IMR-90 (cell line): ENCODE measurements at places on chromosomes 5 and 9. TPM values are rescaled to one million over a fixed set of nuclear protein-coding genes. Genes with fewer than 3 reads are reported as not detected.
A peak's percentile ranks its signal among the peaks of the same experiment; 100 is the strongest.

GRCh38 chr9:88221105-88221504 lies 82.8 kb upstream of the SPATA31C2 start:
- H3K4me3 ChIP-seq, result no peak overlapping the region
- H3K27me3 ChIP-seq, result no peaks in the 10 kb centered on the region
- no peak overlapping the region for H3K27ac ChIP-seq
- no peak for DNase-seq
- H3K36me3 ChIP-seq, result no peaks in the 10 kb centered on the region

C5orf52 gene
- total RNA-seq, result not detected in 2 replicates

- peaks cover 3% of the 10 kb centered on the region for H3K4me1 ChIP-seq
- DNase-seq, result no peak
- no peaks in the 10 kb centered on the region for H3K27me3 ChIP-seq
Measured at GRCh38 chr9:111668026-111668573, 6.7 kb downstream of the GNG10 start.

EGFL7 gene
- total RNA-seq, result 1.4 and 2.2 TPM in 2 replicates

DNA sequence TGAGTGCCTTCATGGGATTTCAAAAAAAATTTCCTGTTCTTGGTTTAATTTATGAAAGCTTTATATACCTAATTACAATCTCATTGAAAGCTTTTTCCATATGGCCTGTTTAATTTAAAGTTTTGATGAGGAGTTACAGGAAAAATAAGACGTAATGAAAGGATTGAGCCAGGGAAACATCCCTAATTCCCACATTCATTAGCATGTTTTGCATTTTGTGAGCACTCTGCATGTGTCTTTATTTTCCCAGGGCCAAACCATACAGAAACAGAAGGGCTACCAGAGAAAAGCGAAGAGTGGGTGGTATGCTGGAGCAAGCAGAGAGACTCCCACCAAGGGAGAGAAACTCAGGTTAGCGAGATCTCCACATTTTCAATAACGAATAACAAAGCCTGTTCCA lies 20.3 kb upstream of the LECT2 start:
- DNase-seq, result no peak
- H3K4me1 ChIP-seq, result peaks cover 5% of the 10 kb centered on the region
- no peak overlapping the region for H3K4me3 ChIP-seq
- H3K27ac ChIP-seq, result no peak overlapping the region
- H3K36me3 ChIP-seq, result no peaks in the 10 kb centered on the region

GRCh38 chr9:16207161-16207560 lies 654.3 kb downstream of the CCDC171 start:
- peaks cover 15% of the 10 kb centered on the region for H3K4me1 ChIP-seq
- no peak overlapping the region for H3K27ac ChIP-seq
- no peaks in the 10 kb centered on the region for H3K27me3 ChIP-seq
- DNase-seq, result peak; percentile 74

IL4 gene
- total RNA-seq, result not detected in 2 replicates

DNA sequence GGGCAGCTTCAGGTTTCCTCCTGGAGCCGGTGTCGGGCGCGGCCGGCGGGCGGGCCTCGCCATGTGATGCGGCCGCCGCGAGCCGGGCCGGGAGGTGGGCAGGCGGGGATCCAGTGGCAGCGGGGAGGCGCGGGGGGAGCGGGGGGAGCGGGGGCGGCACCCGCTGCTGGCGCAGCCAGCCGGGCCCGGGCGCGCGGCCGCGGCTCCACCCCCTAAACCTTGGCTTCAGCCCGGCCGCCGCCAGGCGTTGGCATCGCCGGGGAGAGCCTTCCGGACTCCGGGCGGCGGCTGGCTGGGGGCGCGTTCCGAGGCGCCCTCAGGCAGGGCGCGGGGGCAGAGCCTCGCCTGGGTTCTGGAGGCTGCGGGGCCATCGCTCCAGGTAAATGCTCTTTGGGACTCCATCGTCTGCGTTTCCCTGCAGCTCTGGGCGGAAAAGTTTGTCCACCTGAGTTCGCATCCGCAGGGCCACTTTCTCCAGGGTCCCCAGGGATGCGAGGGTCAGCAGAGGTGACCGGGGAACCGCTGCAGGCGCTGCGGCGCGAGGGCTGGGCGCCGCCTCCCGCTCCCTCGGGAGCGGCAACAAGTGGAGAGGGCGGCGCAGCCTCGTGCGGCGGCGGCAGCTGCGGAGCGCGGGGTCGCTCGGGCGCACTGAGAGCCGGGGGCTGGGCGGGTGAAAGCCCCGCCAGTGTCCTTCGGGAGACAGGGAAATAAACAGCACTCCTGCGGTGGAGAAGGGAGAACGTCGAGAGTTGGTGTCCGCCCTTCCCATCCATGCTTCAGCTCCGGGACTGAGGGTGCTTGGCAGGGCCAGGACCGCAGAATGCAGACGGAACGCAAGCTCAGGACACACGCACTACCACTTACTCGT lies at the start of gene ARHGEF28:
Gene ARHGEF28, plus strand, starts transcription at position 253 of the 868 bp plus-strand sequence. CDS start 58,656 bp downstream, outside the sequence.
- H3K4me1 ChIP-seq, result peaks cover 3% of the 10 kb centered on the region; the same call in 1 of the 2 replicates
- H3K27ac ChIP-seq, result peak within 1 kb of the TSS; percentile 67; the same call in 1 of the 2 replicates
- DNase-seq, result peak; percentile 28
- peak within 1 kb of the TSS; percentile 72 for H3K4me3 ChIP-seq

- peak; percentile 91 for DNase-seq
- H3K27me3 ChIP-seq, result no peaks in the 10 kb centered on the region
- no peak overlapping the region for H3K4me3 ChIP-seq
- peaks cover 6% of the 10 kb centered on the region for H3K4me1 ChIP-seq
- H3K36me3 ChIP-seq, result no peaks in the 10 kb centered on the region
- no peak overlapping the region for H3K27ac ChIP-seq
Measured at GRCh38 chr5:78659714-78660113, 11.1 kb upstream of the LHFPL2 start.

ELOVL7 gene
- 0.18 TPM in 1 of 2 replicates, not detected in the other for total RNA-seq

SOHLH1 gene
- total RNA-seq, result not detected in 2 replicates

CMYA5 gene
- total RNA-seq, result 0.83 and 0.90 TPM in 2 replicates

DNA sequence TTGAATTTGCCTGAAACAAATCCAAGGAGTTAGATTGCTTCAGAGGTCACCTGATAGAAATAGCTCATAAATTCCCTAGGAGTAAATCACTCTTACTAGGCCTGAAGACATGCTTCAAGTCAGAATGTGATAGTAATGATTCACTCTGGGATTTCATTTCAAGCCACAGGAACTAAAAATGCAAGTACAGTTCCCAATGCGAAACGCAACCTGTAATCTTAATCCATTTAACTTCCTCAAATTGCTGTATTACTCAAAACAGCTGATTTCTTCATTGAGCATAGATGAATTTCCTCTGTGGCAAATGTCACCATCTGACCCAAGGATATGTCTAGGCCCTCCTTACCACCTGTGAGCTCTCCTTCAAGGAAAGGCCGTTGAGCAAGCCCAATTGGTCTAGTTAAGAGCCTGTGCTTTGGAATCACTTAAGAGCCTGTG lies 32.1 kb upstream of the IL6ST start:
- H3K4me3 ChIP-seq, result no peak overlapping the region
- peak; percentile 94 for DNase-seq
- H3K36me3 ChIP-seq, result no peaks in the 10 kb centered on the region
- H3K27ac ChIP-seq, result peak overlapping the region; percentile 56; the same call in 1 of the 2 replicates
- H3K27me3 ChIP-seq, result no peaks in the 10 kb centered on the region

PTGES gene
- 2.8 and 3.2 TPM in 2 replicates for total RNA-seq
